ENCODE measurements at places on chromosomes 5 and 9.
A peak's percentile ranks its signal among the peaks of the same experiment; 100 is the strongest.

DNA sequence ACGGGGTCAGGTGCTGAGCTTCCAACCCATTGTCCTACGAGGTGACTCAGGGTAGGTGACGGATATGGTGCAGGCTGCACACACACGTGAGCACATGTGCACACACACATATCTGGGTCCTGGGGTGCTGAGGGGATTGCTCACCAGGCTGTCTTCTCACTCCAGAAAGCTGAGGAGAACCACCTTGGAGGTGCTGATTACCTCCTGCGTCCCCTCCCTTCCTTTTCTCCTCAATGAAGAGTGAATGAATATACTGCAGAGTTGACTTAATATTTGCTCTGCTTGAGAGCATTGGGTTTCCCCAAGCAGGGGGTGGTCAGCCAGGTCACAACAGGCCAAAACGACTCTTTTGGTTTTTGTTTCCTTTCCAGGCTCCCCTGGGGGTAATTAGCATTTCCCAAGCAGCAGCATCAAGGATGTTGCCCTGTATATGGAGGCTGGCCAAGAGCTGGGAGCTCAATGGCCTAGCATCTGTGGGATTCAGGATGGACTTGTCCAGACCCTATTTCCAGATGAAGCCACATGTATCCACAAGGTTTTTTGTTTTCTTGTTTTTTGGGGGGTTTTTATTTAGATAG lies 49.7 kb downstream of the PDZD2 start:
- no peak for DNase-seq

DNA sequence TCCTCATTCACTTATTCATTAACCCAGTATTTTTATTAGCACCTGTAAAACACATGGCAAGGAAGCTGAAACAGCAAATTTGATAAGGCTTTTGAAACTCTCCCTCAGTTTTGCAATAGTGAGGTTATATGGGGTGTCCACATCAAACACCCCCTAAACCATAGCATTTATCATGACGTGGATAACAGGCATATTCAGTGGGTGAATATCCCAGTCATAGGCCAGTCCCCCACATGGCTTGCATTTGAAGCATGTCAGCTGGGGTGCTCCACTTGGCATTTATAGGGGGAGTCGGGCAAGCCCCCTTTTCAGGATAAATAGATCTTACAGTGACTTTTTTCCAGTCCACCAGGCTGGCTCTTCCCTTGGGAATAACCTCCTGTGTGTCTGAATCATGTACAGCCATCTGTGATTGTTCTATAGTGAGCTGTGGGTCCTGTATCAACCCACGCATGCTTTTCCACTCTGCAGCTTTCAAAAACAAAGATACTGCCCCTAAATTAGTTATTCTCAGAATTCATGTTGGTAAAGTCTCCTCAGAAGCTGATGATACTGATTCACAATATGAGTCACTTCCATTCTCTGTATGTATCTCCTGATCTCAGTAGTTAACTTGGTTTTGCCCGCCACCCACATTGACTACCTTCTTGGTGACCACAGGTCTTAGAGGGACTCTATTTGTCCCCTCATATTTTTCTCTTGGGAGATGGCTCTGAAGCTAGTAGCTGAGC lies 84.4 kb upstream of the SPIN1 start:
- DNase-seq = no peak

- no peak for DNase-seq
Observed at GRCh38 chr5:172575816-172576545, 65.1 kb upstream of the NEURL1B start.

- DNase-seq = no peak
Observed at GRCh38 chr5:10323588-10324488, 16.1 kb upstream of the CMBL start.

DNA sequence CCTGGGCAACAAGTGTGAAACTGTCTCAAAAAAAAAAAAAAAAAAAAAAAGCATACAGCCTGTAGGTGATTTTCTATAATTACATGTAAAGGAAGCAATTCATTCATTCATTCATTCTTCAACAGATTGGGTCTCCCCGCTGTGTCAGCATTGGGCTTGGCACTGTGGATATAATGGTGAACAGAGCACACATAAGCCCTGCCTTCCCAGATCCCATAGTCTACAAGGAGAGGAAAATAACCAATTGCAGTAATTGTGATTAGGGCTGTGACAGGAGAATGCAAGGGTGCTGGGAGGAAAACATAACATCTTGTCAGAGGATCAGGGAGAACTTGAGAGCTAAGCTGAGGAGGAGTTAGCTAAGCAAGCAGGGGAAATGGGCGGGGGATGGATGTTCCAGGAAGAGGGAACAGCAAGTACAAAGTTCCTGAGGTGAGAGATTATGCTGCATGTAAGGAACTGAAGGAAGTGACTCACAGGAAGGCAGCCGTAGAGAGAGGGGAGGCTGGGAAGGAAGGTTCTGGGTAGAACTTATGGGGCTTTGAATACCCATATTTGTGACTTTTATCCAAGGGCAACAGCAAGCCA lies 24.0 kb upstream of the KLF9 start:
- peak; percentile 8 for DNase-seq

- DNase-seq = no peak
Observed at GRCh38 chr9:134655101-134655500, 13.5 kb downstream of the COL5A1 start.

DNA sequence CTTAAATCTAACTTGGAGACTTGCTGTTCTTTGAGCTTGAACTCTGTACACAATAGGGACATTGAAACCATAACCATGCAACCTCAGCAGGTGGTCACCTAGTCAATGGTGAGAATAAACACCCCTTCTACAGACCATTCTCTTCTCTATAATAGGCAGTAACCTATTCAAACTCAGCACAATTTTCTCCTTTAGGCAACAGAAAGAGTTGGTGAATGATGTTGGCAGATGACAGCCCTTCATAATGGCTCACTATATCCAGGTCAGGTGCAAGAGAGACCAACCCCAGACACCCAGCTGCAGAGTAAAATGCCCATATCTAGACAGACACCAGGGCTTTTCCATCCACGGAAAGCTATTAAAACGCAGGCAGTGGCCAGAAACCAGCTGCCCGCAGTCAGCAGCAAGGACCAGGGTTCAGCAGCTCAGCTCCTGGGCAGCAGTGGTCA lies 106.7 kb downstream of the SERINC5 start:
- DNase-seq = no peak

DNA sequence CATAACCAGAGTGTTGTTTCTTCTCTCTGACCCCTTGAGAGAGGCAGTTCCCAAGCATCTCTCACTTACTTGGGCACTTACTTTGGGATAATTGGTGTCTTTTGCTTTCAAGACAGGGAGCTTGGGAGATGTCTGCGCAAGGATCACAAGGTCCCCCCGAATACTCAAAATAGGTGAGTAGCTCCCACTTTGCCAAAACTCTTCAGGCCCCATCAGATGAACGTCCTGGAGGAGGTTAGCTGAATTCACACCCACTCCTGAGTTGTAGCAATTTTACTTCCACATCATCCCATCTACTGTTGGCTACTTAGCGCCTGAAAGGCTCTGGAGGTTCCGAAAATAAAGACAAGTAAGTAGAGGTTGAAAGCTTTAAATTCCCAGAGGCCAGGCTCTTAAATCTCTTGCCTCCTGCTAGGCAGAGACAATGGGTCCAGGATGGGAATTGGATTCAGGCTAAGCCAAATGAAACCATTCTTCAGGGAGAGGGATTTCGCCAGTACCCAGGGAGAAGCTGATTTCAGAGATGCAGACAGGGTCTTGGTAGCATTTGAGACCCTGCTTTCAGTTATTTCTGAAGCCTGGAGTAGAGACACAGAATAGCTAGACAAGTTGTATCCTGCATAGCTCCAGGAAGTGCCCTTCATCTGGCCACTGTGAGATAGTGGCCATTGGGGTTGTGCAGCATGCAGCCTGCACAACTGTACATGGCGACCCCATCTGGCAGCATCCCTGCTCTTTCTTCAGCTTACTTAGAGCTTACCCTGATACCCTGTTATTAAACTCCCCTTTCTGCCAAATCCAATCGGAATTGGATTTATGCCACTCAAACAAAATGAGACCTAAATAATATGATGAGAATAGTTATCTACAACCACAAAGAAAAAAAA lies 60.1 kb downstream of the BOD1 start:
- DNase-seq = no peak

DNA sequence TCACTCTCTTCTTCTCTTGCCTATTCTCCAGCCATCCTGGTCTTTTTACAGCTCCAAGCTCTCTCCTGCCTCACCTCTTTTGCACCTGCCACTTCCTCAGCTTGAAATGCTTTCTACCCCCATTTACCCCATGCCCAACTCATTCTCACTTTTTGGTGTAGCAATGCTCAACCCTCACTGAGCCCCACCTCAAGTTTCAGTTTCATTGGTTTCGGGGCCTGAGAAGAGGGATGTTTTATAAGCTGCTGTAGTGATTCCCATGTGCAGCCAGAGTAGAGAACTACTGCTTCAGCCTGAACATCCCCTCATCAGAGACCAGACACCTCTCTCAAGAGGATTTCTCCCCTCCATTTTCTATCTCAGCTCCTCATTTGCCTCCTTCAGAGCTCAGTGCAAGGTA lies 45.2 kb upstream of the FYB1 start:
- no peak for DNase-seq

GRCh38 chr5:3010301-3010952 lies 258.9 kb upstream of the IRX2 start:
- no peak for DNase-seq

- DNase-seq = no peak
Observed at GRCh38 chr5:121745407-121745806, 106.3 kb upstream of the FTMT start.

- DNase-seq = no peak
Observed at GRCh38 chr5:158856291-158856690, 243.4 kb downstream of the EBF1 start.

- DNase-seq = no peak
Observed at GRCh38 chr5:108989761-108990392, 242.2 kb downstream of the FER start.

DNA sequence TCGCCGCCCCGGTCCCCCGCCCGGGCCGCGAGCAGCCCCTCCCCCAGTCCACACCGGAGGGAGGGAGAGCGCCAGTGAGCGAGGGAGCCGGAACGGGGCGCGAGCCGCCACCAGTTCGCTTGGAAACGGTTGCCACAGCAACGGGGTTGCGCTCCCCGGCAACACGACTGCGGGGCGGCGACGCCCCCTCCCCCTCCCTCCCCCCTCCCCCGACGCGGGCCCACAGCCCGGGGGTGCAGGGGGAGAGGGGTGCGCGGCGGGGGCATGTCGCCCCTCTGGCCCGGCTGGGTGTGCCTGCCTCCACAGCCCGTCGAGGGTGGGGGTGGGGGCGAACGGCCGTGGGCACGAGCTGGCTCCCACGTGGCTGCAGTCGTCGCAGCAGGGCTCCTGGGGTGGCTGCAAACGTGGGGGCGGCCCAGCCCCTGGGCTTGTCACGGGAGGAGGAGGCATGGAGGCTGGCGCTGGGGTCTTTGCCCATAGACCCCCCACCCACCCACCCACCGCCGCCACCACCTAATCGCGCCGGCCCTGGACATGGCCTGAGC lies 524 bp downstream of the PRR7 start:
- peak; percentile 75 for DNase-seq

- DNase-seq = no peak
Observed at GRCh38 chr9:133845440-133845839, 107.3 kb upstream of the SARDH start.

- DNase-seq = peak; percentile 4
Observed at GRCh38 chr5:42583322-42583721, 160.1 kb downstream of the GHR start.

DNA sequence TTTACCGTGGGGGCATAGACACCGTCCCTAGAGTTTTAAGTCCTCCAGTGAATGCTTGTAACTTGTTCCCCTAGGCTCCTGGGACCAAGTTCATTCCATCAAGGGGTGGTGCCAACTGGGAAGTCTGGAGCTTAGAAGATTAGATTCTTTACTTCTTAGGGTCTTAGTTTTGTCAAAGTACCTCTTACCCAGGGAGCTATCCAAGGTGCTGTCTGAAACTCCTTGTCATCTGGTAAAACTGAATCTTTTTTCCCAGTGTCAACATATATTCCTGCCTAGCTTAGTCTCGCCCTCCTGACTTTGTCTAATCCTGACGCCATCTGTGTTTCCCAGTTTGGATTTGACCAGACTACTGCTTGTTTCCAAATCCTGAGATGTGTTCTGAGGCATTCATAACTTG lies 41.6 kb downstream of the MAMDC2 start:
- peak; percentile 88 for DNase-seq

GRCh38 chr5:147876626-147877025 lies 1.9 kb upstream of the SCGB3A2 start:
- DNase-seq = no peak

DNA sequence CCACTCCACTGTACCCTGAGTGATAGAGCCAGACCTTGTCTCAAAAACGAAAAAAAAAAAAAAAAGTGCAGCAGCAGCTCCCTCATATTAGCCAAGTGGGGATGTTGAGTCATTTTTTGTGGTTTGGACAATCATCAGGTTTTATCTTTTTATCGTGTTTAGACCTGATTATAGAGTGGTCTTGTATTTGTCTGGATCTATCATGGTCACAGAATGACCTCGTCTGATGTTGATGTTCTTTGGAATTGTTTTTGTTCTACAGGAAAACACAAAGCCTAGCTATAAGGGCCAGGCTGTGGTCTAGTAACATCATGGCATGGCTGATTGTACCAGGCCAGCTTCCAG lies 1.6 kb upstream of the FBXW11 start:
- DNase-seq = no peak

GRCh38 chr9:16266648-16267276 lies 603.7 kb downstream of the BNC2 start:
- DNase-seq = no peak

DNA sequence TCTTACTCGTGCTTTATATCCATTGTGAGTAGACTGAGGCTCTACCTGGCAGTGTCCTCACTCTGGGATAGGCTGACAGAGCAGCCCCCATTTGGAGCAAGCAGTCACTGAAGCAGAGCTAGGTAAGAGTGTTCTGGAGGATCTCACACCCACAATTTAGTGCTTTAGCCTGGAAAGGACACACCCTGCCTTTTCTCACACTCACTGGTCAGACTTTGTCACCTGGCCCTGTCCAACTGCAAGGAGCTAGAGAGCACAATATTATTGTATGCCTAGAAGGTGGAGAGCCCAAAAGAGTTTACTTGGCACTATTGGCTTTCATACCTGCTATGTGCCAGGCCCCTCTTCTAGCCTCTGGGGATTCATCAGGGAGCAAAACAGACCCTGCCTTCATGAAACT lies 141.9 kb downstream of the MAST4 start:
- no peak for DNase-seq

- DNase-seq = peak; percentile 36
Observed at GRCh38 chr5:167702014-167702413, 589.4 kb upstream of the WWC1 start.

- no peak for DNase-seq
Observed at GRCh38 chr5:76252437-76252836, 150.6 kb upstream of the IQGAP2 start.

DNA sequence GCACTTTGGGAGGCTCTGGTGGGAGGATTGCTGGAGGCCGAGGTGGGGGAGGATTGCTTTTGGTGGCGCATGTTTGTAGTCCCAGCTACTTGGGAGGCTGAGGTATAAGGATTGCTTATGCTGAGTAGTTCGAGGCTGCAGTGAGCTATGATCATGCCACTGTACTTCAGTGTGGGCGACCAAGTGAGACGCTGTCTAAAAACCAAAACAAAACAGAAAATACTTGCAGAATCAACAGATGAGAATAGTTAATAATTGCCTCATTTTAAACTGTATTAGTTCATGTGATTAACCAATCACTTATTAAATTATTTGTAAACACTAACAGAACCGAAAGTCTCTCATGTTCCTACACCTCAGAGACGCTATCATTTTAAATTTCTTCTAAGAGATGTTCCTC lies 118.1 kb downstream of the CCDC171 start:
- no peak for DNase-seq

Data from NCI-H524 (cell line).